ENCODE measurements at places on chromosomes 5 and 9.

DNA sequence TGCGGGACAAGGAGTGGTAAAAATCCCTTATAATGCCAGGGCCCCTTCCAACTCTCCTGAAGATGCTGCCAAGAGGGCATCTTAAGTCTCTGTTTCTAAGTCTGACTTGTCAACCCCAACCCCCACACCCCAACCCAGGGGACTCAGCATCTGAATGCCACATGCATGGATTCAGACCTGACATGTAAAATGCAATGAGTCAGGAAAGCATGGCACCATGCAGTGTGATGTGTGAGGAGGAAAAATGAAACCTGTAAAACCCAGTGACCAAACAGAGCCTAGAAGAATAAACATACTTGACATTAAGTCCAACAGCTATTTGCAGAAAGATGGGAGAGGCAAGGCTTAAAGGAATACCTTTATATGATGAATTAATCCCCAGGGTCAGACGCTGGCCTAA lies 112.4 kb downstream of the ASTN2 start:
- DNase-seq: no peak

DNA sequence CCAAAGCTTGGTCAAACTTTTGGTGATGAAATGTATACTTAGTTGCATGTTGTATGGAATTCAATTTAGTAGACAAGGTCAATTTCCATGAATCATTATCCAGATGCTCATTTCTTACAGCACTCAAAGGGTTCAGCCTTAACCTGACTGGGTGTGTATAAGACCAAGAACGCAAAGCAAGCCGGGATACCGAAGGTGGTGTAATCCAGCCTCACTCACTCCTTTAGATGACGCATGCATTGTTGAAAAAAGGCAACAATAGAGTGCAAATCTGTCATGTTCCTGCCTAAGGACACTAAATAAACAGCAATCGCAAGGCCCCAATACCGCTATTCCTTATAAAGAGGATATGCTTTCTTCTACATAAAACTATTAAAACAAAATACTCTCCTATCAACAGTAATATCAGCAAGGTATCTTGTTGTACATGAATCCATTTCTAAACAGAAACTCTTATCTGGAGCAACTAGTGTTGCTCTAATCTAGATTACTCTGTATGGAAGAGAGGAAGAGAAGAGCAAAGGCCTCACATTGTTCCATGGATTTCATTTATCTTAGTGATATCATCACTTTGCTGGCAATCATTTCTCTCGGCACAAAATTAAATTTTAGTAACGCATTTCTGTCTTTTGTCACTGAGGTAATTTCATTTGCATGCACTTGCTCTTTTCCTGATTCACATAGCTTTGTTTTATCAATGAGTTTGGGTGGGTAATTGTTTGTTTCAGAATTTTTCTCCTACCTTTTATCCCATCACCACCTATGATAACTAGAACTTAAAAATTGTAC lies 96.2 kb downstream of the PLK2 start:
- no peak for DNase-seq

DNA sequence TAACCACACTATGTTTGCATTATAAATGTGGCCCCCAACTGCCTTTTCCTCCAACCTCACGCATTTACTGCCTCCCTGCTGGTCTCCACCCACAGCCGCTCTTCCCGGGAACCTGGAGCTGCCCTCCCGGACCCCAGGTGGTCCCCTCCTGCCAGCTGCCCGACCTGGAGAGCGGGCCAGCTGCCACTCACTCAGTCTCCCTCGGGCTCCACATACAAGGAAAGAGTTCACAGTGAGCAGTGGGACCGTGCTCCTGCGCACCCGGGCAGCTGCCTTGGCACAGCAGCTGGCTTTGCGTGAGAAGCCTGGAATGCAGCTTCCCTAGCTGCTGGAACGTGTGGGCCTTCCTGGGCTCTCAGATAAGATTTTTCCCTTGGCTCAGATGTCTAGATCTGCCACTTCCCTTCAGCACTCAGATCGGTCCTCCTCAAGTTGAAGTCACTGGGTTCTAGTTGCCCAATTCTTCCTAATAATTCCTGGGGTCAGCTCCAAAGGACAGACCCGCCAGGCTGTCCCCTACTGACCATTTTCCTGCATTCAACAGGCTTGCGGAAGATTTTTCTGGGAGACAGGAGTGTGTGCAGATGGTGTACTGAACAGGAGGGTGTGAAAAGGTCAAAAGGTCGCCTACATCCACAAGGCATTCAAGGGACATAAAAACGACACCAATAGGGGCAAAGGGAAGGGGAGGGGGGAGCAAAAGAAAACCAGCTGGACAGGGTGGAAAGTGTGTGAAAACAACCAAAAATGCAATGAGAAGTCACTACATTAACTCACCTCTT lies 69.1 kb downstream of the MYO10 start:
- DNase-seq: no peak

DNA sequence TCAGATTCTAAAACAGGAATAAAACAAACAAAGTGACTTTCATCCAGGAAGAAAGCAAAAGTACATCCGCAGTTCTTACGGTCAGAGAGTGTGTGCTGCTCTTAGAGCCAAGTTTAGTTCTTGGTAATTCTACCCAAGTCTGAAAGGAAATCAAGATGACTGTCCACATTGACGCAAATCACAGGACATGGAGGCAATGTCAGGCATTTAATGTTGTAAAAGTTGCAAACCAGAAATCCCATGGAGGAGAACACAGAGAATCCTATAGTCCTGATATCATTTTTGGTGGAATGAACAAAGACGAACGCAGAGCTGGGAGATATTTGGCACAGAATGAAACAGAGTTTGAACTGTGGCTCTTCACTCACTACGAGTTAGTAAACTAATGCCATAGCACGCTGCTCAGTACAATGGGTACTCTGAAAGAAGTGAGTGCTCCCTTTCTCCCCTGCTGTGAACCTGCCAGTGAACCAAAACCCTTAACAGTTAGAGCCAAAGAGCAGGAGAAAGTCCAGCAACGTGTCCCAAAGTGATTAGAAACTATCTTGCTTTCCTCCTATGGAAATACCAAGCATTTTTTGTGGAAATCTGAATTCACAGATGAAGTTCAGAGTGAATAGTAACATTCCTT lies 74.3 kb downstream of the MUSK start:
- DNase-seq: no peak

DNA sequence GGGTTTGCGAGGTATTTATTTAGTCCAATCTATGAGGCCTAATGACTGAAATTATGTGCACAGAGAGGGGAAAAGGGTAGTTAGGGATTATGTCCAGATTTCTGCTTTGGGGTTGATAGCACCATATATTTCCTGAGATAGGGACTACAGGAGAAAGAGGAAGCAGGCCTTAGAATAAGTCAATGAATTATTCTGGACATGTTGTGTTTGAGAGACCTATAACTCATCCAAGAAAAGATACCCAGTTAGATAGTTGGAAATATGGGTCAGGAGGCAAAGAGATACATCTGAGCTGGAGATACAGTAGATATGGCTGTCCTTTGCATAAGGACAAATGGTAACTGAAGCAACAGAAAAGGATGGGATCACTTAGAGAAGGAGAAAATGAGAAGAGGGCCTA lies 53.1 kb downstream of the NR3C1 start:
- DNase-seq: no peak

GRCh38 chr5:113059232-113060040 lies 82.8 kb downstream of the DCP2 start:
- no peak for DNase-seq

DNA sequence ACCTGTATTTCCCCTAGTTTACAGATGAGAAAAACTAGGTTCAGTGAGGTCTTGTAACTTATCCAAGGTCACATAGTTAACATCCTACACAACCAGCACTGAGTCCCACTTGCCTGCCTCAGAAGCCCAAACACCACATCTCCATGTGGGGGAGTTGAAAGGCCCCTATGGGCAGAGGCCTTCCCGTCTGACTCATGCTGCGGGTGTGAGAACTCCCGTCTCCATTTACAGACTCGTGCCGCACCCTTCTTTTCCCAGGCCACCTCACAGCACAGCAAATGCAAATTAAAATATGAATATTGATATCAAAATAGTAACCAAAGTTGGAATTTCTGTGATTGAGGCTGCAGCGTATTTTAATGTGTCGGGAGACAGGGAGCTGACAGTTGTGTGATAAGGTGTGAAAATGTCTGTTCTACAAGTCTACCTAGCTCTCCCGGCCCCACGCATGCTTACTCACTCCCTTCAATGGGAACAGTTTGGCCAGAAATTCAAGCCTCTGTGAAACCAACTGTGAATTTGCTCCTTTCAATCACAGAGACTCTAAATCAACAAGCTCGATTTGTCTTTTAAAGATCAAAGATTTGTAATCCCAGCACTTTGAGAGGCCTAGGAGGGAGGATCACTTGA lies 90.1 kb downstream of the CRB2 start:
- DNase-seq: peak; percentile 65

DNA sequence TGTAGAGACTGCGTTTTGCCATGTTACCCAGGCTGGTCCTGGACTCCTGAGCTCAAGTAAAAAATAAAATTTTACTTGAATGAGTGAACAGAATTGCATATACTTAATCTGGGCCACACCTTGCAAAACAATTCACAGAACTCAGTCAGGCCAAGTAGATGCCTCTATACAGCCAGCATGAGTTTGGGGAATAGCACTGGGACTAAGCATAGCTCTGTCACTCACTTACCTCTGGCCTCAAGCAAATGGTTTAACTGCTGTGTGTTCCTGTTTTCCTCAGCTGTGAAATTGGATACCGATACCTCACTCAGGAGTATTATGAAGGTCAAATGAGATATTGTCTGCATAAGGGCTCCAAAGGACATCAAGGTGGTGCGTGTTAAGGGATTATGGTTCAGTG lies 10.9 kb upstream of the FRMPD1 start:
- DNase-seq: no peak
